ENCODE measurements at places on chromosomes 1 and 21.

- DNase-seq, result peak; percentile 37
Measured at GRCh38 chr1:184027826-184028695, 9.5 kb downstream of the COLGALT2 start.

GRCh38 chr1:226823643-226824042, 46.8 kb upstream of the PSEN2 start:
- no peak for DNase-seq

GRCh38 chr1:162939035-162939434, 78.1 kb upstream of the CCDC190 start:
- DNase-seq, result no peak

GRCh38 chr1:43912607-43913006, 21.0 kb upstream of the ARTN start:
- DNase-seq, result peak; percentile 48

DNA sequence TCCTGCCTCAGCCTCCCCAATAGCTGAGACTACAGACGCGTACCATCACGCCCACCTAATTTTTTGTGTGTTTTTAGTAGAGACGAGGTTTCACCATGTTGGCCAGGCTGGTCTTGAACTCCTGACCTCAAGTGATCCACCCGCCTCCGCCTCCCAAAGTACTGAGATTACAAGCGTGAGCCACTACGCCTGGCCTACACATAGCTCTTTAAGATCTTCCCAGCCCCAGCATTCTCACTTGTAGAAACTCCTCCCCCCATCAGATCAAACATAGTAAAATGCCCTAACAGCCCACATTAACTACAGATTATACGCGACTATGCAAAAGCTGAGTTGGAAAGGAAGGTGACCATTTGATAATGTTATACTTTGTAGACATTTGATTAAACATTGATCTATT, 634.8 kb downstream of the MATN1 start:
- DNase-seq, result no peak

DNA sequence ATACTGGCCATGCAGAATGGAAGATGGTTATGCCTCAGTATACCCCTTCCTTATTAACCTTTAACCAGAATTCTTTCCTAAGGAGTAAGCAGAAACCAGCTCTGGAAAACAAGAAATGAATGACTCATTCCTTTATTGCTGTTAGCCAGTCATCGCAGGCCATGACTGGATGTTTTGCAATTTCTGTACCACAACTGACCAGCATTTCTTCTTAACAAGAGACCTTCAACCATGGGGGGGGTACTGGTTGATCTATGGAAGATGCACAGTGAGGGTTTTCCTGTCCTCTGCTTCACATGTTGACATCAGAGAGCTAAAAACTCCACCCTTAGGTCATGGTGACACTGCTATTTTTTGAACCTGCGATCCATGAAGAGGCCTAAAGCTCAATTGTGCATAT, 28.0 kb upstream of the RNF2 start:
- DNase-seq, result peak; percentile 91

DNA sequence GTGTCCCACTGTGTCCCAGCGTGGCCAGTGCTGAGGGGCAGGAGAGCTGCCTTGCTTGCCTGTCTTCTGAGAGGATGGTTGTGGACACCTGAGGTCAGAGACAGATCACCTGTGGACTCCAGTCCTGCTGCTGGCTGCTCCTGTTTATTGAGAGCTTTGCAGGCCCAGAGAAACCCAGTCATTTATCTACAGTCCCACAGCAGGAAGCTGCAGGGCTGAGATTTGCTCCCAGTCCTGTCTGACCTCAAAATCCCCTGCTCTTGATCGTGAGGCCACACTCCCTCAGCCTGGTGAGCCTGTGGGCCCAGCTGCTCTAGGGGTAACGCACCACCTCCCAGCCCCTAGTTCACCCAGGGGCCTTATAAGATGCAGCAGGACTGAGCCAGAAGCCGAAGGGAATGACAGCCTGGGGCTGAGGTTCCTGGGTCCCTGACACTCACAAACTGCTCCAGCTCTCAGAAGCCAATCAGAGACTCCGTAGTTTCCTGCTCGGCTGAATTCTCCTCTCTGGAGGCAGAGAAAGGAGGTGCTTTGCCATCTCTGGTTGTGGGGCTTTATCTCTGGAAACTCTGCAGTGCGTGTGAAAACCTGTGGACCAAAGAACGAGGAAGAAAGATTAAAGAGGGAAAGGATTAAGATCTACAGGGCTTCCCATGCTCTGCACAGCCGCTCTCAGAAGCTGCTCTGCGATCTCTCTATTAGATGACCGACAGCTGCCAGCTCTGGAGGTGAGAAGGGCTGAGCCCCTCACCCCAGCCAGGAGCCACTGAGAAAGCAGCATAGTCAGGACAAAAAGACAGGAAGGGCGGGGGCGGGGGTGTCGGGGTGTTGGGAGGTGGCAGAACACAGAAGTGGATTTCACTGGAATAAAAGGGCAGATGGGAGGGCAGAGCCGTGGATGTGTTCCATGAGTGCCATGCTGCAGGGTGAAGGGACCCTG, 39.1 kb downstream of the UBIAD1 start:
- no peak for DNase-seq

- no peak for DNase-seq
Measured at GRCh38 chr1:18951818-18952391, 4.6 kb downstream of the IFFO2 start.

- DNase-seq, result peak; percentile 85
Measured at GRCh38 chr21:44965251-44966022, 25.6 kb downstream of the SLX9 start.

DNA sequence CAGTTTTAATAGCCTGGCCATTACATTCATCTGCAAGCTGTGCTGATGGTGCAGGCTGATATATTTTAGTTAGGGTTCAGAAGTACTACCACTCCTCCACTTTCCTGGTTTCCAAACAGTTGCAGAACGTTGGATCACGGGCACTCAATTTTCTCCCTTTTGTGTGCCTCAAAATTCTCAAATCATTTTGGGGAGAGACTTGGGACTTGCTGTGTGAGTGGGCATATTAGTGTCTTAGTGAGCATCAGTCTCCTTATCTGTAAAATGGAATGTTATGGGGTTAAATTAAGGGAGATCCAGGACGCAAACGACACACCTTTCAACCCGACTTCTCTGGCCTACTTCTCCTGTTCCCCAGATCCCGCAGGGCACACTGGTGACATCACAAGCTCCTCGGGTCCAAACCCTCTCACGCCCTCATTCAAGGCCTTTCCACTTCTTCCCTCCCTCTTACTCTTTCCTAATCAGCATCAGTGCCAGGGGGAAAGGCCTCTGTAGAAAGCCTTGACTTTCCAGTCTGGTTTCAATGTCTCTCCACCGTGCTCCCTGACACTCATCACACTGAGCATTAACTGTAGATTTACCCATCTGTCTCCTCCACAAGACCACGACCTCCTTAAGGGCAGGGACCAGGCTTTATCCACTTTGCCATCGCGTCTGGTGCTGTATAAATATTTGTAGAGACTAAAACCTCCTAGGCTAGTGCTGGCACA, 1.2 kb downstream of the PIGP start:
- peak; percentile 77 for DNase-seq

DNA sequence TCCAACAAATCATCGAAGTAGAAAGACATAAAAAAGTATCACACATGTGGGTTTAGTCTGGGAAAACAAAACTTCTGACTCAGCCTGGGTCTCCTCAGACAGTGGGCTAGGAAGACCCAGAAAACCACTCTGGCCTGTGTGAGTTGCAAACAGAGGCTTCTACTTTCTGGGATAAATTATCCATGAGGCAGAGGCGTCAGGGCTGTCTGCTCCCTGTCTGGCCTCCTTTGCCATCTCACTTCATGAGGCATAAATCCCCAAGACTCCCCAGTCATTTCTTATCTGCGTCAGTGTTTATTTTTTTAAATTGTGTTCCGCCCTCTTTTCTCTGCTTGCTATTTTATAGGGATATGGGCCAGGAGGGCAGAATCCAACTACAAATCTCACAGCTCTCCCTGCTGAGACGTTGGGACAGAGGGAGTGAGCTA, 80.6 kb upstream of the TRABD2B start:
- no peak for DNase-seq

GRCh38 chr1:219128957-219129356, 44.7 kb upstream of the LYPLAL1 start:
- no peak for DNase-seq

DNA sequence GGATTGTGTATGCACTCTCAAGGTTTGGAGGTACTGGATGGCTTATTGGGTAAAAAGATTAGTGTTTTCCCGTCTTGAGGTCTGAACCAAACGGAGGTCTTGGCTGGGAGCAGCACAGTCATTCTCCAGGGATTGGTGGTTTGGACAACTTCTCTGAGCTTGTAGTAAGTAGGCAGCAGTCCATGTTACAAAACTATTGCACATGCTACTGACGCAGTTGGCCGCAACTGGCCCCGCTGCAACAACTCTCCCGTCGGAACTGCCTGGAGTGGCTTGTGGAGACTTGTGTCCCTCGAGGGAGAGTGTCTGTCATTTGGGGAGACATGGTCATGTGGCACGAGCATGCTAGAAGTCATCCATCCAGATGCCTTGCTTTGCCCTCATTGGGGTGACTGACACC, 276.0 kb downstream of the TM2D1 start:
- peak; percentile 75 for DNase-seq

DNA sequence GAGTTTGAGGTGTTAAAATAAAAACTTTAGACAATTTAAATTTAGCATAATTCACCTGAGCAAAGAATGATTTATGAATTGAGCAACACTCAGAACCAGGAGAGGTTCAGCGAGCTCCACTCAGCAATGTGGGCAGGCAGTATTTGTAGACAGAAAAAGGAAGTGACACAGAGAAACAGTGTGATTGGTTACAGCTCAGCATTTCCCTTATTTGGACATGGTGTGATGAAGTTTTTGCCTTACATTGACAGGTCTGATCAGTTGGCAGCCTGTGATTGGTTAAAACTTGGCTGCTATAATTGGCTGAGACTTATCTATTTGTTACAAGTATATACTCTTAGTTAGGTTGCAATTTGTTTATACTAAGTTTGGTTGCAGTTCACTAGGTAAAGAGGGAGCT, 621.2 kb upstream of the PRMT6 start:
- no peak for DNase-seq

- DNase-seq, result no peak
Measured at GRCh38 chr1:26945138-26945537, 15.1 kb downstream of the KDF1 start.

DNA sequence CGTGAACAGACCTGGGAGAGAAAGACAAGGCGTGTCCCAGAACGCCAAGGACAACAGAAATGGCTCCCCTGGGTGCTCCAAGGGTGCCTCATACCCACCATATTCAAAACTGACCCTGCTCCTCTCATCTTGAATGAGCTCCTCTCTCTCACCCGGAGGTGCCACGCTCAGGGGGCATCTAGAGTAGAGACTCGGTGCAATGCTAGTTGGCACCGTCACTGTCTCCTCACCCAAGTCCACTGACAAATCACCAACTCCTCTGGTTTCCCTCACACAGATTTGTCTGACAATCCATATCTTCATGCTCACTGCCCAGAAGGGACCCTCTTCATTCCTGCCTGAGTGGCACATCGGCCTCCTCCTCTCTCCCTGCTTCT, 5.0 kb downstream of the TMEM125 start:
- DNase-seq, result no peak

- peak; percentile 24 for DNase-seq
Measured at GRCh38 chr1:162984699-162985098, 84.5 kb upstream of the RGS4 start.

DNA sequence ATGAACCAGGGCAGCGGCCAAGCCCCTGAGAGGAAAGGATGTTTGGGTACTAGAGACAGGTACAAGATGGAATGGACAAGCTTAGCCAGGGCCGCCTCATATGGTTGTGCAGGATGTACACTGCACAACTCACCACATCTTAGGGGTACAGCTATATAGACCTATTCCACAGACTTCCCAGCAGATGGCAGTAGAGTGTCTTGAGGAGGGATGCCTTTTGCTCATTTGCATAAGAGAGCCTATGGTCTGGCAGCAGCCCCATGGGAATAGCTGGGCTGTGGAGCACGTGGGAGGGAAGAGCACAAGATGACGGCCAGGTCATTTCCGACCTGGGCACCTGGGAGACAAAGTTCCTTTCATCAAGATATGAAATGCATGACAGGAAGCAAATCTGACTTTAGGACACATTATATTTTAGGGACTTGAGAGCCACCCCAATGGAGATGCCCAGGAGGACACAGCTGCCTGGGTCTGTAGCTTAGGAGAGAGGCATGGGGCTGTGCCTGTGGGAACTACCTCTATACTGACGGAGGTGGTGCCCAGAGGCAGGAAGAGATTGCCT, 215.5 kb downstream of the KCNJ6 start:
- peak; percentile 80 for DNase-seq

DNA sequence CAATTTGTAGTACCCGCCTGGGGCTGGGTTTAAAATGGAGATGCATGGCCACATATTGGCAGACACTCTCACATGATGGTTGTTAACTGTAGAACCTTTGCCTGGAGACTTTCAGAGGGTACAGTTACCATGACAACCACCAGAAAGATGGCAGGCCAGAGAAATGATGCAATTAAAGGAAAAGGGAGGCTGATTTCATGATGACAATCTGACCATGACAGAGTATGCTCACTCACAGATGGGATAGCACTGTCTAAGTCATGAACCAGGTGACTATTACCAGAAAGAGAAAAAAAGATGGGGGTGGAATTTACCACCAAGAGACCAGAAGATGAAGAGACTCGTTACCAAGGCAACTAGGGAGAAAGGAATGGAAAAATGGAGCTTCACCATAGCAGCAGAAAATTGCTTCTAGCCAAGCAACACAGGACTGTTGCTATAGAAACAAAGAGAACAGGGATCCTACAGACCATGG, 3.5 kb upstream of the TRIT1 start:
- DNase-seq, result no peak

DNA sequence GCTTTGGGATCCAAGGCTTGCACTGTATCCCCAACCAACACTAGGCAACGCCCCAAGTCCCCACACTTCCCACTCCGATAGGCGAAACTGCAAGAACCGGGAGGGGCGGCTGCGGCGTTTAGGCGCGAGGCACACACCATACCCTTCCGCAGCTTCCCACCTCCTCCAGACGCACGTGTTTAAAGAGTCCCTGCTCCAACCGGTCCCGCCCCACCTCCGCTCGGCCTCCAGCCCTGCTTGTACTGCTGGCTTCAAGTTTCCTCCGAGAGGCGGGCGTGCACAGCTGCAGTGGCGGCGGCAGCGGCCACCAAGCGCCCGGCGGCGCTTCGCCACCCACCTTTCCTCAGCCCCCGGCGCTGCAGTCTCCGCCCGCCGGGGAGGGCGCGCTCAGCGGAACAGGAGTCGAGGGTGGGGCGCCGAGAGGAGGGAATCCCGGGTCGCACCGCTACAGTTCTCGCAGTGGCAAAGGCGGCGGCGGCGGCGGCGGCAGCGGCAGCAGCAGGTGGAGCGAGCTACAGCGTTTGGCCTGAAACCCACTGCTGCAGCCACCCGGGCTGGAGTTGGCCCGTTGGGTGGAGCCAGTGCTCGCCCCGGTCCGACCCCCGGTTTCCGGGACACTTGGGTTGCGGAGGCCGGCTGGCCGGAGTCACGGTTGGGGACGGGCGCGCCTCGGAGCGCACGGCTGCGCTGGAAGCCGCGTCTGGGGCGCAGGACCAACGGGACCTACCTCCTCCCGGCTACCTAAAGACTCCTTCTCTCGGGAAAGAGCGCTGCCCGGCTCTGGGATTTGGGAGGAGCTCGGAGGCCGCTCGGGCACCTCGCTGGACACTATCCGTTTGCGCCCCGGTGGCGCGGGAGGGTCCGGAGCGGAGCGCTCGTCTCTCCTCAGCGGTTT, at the start of gene CNIH3:
TSS of gene CNIH3 (plus strand) at position 457 of the 895 bp plus-strand sequence. CDS start 858 bp downstream, outside the sequence.
- peak; percentile 90 for DNase-seq
